Naive thymus-derived CD4-positive, alpha-beta T cell (primary cell): ENCODE measurements at places on chromosomes 5 and 9.

DNA sequence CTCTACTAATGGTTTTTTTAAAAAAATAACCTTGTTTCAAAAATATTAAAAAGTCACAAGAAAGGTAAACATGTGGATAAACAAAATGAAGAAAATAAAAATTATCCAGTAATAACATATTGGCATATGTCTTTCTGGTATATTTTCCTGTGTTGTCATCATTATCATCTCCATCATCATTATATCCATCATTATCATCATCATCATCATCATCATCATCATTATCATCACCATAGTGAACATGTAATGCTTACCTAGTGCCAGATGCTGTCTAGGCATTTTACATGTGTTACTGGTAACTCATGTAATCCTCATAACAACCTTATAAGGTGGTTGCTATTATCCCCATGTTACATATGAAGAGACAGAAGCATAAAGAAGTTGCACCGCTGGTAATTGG, 111.5 kb upstream of the CDKN2B start:
- DNase-seq, result no peak

GRCh38 chr9:134325096-134325812, 1.0 kb upstream of the RXRA start:
- DNase-seq, result peak; percentile 30

DNA sequence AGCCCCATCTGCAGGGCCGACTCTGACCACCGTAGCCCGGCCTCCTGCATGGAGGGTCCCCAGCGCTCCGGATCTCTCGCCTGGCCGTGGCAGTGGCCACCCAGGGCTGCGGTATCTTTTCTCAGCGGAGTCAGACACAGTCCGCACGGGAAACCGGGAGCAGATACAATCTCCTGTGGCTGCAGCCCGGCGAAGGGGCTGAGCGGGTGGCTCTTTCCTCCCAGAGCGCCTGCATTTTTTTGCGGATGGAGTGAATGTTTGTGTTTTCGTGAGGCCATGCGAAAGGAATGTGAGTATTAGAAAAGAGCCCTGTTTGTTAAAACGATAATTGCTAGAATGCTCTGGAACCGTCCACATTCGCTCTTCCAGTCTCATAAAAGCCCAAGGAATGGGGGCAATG, 53.4 kb upstream of the PTCH1 start:
- DNase-seq, result no peak

- DNase-seq, result no peak
These were observed 53.7 kb downstream of the MTMR12 start for GRCh38 chr5:32259033-32259432.

DNA sequence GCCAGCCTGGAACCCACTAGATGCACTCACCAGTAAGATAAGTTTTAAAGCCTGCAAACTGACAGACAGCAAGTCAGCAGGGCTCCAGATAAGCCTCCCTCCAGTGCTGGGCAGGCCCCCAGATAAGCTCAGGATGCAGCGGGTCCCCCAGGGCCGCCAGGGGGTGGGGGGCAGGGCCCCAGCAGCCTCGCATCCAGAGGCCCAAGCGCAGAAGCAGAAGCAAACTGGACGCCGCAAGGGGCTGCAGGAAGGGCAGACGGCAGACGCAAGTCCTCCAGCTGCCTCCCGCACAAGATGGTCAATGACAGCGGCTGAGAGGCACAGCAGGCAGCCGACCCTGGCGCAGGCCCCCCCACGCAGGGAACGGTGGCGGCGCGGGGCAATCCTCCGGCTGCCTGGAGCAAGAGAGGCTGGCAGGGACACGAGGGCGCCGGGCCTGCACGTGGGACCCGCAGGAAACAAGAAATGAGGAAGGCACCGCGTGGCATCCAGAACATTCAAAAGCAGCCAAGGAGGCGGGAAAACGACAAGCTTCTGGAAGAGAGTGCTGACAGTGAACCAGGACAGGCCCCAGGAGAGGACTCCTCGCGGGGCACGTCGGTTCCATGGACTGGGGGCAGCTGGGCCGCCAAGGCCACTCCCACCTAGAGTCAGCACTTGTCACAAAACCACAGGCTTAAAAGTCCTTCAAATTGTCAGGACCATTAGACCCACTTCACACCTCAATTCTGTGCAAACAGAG, 49.8 kb downstream of the ROR2 start:
- no peak for DNase-seq

DNA sequence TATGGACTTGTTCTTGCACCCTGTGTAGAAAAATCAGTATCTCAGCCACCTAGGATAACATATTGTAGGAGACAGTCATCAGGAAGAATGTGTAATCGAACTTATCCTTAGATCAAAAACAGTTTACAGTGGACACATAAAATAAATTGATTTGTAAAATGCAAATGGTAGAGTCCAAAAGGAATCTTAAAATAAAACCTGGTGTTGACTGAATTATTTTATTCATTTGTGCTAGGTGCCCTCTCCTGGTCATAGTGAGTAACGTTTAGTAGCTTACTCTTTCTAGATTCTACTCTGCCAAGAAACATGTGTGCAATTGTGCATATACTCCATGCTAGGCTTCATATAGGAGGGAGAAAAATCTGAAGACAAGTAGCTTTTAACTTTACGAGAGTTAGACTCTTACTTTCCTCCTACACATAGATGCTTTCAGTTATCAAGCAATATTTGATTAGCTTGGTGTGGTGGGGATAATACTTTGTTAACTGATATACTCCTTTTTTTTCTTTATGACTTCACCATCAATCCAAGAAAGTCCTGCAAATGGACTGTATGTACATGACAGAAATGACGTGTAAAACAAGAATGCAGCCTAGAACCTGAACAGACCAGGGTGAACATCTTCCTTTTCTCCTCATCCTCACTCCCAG, 23.7 kb upstream of the LOX start:
- DNase-seq, result peak; percentile 17

DNA sequence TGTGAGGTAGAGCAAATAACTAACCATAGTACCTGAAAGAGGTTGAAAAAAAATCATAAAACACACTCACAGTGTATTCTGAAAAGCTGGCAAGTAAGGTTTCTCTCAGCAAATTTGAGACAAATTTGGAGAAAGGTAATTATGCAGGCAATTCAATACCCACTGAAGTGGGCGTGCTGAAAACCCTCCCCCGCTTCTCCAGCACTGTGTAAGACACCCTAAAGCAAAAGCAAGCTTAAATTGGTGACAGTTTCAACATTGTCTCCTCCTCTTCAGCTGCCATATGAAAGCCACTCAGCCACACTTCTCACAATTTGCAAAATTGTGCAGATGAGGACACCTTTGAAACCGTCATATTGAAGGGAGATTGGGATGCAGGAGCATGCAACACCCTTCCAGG, 322.3 kb upstream of the CDH6 start:
- no peak for DNase-seq
